Stimulated activated CD8-positive, alpha-beta memory T cell treated with anti-CD3 and anti-CD28 coated beads, Interleukin-15, amount 100 ng/mL, for 1 hour (primary cell): ENCODE measurements at places on chromosomes 4 and X.

GRCh38 chr4:20445933-20446723, 194.4 kb downstream of the SLIT2 start:
- no peak for DNase-seq

- DNase-seq = no peak
Measured at GRCh38 chr4:74042681-74043080, 4.2 kb upstream of the CXCL3 start.

GRCh38 chrX:43971966-43972961, 926 bp downstream of the NDP start:
- no peak for DNase-seq

DNA sequence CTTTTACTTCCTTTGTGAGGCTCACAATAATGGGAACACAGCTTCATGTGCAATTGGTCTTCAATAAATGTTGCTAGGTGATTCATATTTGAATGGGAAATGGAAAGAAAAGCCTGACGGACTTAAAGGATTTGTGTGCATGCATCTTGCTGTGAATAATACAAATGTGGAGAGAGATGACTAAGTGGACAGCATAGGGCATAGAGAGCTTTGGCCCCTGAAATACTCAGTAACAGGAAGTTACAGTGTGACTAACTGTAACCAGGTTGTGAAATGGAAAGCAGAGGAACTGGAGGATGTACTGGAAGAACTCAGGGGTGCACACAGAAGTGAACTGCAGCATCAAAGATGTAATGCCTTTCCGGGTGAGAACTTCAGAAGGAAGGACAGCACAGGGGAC, 206.7 kb downstream of the MGST2 start:
- no peak for DNase-seq

DNA sequence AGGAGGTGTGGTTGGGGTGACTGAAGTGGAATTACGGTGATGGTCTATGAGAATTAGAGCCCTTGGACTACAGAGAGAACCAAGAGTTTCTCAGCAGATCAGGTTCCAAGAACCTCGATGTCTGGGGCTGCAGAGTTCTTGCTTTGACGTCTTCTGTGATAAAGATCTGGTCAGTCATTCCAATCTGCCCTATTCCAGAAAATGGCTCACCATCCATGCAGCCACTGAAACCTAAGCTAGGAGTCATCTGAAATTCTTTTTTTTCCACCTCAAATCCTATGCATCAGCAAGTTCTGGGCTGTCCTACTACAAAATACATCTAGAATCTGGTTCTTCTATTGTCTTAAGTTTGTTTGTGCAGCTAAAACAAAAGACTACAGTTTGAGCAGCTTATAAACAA, 254.4 kb upstream of the PGRMC2 start:
- DNase-seq = no peak

DNA sequence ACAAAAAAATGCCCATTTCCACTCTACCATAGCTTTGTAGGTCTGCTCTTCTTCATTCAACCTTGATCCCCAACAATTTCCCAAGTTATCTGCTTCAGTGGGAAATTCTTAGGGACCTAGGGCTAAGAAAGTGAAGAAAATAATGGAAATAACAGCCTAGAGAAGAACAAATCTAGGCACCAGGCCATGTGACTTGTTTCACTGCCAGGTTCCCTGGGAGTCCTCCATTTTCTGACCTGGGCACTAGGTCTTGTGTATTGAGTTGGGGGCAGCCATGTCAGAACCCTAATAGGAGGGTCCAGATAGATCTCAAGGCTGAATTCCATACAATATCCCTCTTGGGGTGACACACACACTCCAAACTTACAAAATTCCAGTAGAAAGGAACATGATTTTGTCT, 194.6 kb upstream of the STK26 start:
- DNase-seq = no peak

DNA sequence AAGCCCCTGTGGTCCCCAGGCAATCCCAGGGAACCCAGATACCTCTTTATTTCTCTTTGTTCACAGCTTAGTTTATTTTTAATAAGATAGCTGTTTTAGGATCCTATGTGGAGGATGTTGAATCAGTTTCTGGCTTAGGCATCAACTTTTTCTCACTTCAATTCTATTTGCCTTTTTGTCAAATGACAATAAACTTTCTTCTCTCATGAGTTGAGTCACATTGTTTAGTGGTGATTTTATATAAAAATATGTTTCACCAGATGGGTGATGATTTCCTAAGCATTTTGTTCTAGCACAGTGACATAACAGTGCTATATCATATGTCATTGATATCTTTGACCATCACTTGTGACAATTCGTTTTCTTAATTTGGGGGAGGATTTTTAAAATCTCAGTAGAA, 198.1 kb upstream of the PUDP start:
- DNase-seq = no peak

GRCh38 chr4:18051281-18051680, 29.7 kb upstream of the LCORL start:
- DNase-seq = no peak

GRCh38 chr4:74794382-74795010, at the start of gene BTC:
TSS of gene BTC (minus strand) at chr4:74794523. CDS start at chr4:74794325, 198 bp downstream.
- no peak for DNase-seq

DNA sequence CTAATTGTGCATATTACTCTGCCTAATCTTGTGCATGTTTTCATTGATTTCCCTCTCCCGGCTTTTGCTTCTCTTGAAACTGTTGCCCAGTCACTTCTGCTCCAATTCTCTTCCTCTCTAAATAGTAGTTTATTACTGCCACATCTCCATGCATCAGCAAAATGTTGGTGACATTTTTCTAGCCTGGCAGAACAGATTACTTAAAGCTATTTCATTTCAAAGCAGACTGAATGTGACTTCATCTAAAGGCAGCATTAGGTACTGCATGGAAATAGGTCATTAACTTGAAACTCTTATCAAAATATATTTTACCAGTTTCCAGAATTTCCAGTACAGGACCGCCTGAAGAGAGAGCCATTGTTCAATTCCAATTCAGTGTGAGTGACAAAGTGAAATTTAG, 52.4 kb downstream of the HPGDS start:
- no peak for DNase-seq

DNA sequence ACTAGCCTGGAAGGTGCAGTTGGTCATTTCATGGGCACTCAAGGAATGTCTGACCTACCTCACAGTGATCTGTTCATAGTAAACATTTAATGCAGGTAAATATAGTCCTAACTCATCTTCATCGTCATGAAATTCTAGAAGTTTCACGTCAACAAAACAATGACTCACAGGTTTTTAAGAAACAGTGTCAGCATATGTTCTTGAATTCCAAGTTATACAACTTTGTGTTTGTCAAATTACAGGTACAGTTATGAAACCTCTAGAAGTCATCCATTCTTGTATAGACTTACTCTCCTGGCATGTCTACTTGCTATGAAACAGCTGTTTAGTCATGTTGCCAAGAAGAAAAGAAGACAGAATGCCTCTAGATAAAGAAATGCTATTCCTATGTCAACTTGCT, 46.6 kb downstream of the AFM start:
- no peak for DNase-seq

DNA sequence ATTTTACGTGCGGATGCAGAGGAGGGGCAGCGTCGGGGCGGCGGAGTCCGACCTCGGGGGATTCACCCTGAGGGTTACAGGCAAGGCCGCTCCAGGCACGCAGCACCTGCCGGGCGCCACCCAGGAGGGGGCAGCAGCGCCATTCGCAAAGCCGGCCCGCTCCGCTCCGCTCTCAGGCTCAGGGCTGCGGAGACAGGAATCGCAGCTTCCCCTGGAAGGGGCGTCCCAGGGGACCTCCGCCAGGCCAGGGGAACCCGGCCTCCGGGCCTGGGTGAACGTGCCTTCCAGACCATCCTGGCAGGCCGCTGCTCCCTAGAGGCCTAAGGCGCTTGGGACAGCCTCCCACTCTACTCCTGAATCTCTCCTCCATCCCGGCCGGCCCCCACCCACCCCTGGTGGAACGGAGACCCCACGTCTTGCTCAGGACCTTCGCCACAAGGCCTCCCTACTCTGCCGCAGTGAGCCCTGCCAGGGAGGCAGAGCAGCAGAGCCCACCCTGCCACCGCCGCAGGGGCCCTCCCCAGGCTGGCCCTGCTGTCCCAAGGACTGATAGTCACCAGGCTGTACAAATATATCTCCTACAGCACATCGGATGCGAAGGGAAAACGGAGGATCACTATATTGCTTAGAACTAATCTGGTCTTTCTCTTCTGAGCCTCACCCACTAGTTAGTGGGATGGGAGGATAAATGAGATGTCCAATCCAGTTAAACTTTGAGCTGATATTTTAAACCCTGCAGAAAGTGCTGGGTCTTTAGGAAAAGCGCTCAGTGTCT, 115.0 kb downstream of the SMIM20 start:
- peak; percentile 21 for DNase-seq

GRCh38 chr4:183797445-183798300, 107.4 kb upstream of the STOX2 start:
- DNase-seq = no peak

- no peak for DNase-seq
Measured at GRCh38 chr4:75370576-75370975, 143.6 kb downstream of the RCHY1 start.

GRCh38 chr4:25457053-25457715, 80.1 kb downstream of the ANAPC4 start:
- DNase-seq = no peak

- DNase-seq = no peak
Measured at GRCh38 chr4:47465004-47465403, 1.5 kb upstream of the COMMD8 start.

DNA sequence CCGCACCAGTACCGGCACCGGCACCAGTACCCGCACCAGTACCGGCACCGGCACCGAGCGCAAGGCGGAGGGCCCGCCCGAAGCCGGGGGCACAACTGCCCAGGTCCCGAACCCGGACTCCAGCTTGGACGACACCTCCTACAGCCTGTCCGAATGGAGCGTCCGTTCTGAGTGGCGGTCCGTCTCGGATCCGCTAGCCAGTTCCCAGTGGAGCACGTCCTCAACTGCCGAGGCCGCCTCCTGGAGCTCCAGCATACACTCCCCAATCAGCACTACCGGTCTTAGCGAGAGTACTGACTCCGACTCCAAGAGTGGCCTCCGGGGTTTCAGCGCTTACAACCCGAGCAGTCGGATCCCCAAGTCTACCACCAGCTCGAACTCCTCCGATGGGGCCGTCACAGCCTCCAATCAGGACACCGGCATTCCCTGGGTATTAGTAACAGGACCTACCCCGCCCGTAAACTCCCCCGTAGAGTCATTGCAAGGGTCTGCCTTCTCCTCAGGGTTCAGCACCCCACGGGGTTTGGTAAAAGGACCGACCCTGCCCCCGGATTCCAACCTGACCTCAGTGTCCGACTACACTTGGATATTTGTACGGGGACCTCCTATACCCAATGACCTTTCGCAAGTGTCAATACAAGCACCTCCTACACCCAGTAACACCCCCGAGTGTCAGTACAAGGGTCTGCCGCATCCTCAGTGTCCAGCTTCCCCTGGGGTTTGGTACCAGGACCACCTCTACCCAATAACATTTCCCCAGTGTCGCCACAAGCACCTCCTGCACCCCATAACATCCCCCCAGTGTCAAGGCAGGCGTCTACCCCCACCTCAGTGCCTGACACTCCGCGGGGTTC, 721 bp upstream of the MAOA start:
- no peak for DNase-seq

GRCh38 chr4:77251751-77252150, 94.7 kb downstream of the CCNG2 start:
- DNase-seq = no peak

GRCh38 chrX:42149765-42150164, 226.4 kb upstream of the CASK start:
- no peak for DNase-seq

GRCh38 chr4:29553846-29554245, 1166.3 kb upstream of the PCDH7 start:
- no peak for DNase-seq

GRCh38 chr4:147940171-147940570, 208.3 kb downstream of the ARHGAP10 start:
- no peak for DNase-seq

DNA sequence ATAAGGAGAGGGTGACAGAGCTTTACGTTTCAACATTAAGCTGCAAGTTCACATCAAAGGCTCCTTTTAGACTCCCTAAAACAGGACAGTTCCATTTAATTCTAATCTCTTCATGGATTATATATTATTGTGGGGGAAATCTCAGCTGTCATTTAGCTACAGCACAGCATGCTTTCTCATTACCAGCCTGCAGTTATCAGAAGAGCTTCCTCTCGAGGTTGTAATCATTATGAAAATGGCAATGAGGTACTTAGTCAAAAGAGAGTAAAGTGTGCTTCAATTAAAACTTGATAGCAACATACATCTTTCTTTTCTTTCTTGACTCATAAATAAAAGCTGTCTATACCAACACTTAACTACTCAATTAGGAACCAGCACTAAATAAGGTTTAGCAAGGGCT, 896.8 kb downstream of the ADGRL3 start:
- DNase-seq = no peak

DNA sequence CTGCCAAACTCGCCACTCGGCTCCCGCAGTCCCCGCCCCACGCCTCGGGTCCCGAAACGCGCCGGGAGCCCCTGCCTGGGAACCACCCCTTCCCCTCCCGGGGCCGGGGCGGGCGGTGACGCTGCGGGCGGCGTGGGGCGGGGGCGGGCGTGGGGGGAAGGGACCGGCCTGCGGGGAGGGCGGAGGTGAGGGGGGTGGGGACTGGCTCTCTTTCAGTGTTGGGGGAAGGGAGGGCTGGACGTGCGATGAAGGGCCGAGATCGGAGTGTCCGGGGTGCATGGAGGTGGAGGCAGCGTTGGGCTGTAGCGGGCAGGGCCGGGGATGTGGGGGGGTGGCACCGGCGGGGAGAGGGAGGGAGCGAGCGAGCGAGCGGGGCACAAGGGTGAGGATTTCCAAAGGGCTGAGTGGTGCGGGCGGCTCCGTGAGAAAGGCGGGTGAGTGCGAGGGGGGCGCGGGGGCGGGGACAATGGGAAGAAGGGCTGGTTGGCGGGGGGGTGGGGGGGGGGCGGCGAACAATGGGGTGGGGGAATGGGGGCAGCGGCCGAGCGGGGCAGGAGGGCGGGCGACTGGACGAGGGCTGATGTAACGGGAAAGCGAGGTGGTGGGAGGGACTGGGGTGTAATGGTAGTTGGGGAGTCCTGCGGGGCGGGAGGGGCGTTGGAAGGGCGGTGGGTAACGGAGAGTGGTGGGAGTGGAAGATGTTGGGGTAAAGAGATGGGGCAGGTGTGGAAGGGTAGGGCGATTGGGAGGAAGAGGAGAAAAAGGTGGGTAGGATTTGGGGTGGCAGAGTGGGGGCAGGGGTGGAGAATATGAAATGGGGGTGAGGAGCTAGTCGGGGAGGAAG, 578 bp downstream of the DCUN1D4 start:
- peak; percentile 27 for DNase-seq

- DNase-seq = no peak
Measured at GRCh38 chr4:17490575-17491059, 21.3 kb downstream of the QDPR start.

GRCh38 chr4:8695237-8696219, 103.0 kb downstream of the CPZ start:
- no peak for DNase-seq
